ENCODE measurements at places on chromosomes 1 and 21. TPM values are rescaled to one million over a fixed set of nuclear protein-coding genes. Genes with fewer than 3 reads are reported as not detected.

DNA sequence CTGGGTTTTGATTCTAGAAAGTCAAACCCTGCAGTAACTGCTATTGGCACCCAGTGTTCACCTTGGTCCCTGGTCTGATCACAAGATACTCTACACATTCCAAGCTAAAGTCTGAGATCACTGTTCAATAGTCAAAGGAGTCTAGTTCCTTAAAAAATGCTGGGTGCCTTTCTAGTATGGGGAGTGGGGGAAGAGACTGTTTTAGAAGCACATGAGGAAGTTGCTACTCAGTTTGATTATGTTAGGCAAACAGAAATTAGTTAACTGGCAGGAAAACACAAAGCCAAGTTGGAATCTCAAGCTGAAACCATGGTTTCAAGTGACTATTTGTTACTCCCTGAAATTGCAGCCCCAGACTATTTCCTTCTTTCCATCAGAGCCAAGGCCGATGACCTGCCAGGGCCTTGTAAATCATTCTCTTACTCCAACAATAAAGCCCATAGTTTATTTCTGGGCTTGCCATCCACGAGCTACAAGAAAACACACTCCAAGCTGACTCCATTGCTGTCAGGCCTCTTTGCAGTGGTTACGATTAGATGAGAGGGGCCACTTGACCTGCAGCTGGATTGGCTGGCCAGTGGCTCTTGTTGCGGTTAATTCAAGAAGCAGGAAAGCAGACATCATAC, 21.1 kb upstream of the VTCN1 start:
- DNase-seq: no peak

- DNase-seq: no peak
Observed at GRCh38 chr1:231442735-231443134, 20.6 kb upstream of the EGLN1 start.

GRCh38 chr1:50214717-50215116, 106.0 kb downstream of the ELAVL4 start:
- no peak for DNase-seq

DNA sequence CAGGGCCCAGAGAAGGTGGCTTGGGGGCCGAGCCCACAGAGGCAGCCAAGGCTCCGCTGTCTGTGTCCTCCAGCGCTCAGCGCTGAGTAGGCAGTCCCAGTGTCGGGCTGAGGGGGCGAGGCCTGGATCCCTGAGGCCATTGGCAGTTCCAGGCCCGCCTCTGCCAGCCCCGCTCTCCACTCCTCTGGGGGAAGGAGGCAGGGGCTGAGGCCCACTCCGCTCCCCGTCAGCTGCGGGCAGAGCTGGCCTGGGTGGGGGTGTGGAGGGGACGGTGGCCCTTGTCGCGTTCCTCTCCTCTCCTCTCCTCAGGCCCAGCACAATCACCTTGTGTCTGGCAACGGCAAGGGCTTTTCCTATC, 132.8 kb downstream of the CASZ1 start:
- no peak for DNase-seq

- no peak for DNase-seq
Observed at GRCh38 chr1:110645211-110645610, 29.5 kb downstream of the KCNA3 start.

- no peak for DNase-seq
Observed at GRCh38 chr1:78980511-78980910, 26.0 kb downstream of the ADGRL4 start.

- no peak for DNase-seq
Observed at GRCh38 chr1:18108299-18109057, 880 bp downstream of the IGSF21 start.

DNA sequence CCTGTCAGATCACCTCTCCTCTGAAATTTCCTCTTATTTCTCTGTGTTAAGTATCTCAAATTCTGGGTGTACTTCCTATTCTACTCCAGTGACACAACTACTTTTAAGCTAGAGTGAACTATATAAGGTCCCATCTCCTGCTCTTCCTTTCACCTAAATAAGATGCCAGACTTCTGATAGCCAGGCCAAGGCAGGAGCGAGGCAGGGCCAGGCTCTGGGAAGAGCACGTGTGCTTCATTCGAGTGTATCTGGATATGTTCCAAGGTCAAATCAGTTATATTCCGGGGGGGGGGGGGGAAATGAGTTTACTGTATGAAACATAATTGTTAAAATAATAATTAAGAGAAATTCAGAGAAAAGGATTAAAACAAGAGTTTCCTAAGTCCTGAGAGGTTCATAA, 60.1 kb downstream of the LRRC71 start:
- DNase-seq: no peak

DNA sequence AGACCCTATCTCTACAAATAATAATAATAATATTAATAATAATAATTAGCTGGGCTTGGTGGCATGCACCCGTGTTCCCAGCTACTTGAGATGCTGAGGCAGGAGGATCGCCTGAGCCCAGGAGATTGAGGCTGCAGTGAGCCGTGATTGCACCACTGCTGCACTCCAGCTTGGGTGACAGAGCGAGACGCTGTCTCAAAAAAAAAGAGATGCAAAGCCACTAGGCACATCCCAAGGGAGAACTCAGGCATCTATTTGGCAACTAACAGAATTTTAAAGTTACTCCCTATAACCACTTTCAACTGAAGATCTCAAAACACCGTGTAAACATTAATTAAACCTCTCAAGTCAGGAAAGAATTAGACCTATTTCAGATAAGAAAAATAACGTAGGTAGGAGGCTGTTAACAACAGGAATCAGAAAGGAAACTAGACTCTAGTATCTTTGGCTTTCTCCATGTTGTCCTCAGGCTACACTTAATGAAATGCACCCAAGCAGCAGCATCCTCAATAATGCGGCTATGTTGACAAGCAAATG, 3.7 kb downstream of the RNF19B start:
- no peak for DNase-seq

DNA sequence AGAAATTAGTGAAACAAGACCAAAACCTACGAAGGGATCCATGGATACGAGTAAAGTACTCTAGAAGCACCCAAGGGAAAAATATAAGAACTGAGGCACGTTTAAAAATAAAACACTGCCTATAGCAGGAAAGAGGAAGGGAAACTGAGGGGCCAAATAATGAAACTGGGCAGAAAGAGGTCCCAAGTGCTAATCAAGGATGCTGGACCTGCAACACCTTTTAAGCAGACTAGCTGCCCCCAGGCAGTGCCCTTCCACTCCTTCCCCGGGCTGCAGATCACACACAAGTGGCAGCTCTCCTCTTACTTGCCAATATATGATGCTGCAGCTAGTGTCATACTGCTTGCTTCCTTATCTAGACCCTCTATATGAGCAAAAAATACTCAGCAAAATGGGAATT, 7.6 kb upstream of the OTUD7B start:
- no peak for DNase-seq

GRCh38 chr1:43974443-43975248, at the start of gene ATP6V0B:
TSS of gene ATP6V0B (plus strand) at chr1:43974960. CDS start at chr1:43975041, 81 bp downstream.
- DNase-seq: peak; percentile 99

DNA sequence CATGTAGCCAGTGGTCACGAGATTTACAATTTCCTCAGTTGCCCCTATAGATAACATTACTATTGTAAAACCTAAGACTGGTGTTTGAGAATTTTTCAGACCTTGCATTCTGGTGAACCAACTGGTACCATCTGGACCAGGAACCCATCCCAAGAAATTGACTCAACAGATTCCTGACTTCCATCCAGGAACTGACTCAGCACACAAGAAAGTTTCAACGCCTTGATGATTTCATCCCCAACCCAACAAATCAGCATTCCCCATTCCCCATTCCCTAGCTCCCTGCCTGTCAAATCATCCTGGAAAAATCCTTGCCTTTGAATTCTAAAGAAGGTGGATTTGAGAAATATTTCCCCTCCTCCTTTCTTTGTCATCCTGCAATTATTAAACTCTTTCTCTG, 529.8 kb upstream of the PRMT6 start:
- DNase-seq: no peak

DNA sequence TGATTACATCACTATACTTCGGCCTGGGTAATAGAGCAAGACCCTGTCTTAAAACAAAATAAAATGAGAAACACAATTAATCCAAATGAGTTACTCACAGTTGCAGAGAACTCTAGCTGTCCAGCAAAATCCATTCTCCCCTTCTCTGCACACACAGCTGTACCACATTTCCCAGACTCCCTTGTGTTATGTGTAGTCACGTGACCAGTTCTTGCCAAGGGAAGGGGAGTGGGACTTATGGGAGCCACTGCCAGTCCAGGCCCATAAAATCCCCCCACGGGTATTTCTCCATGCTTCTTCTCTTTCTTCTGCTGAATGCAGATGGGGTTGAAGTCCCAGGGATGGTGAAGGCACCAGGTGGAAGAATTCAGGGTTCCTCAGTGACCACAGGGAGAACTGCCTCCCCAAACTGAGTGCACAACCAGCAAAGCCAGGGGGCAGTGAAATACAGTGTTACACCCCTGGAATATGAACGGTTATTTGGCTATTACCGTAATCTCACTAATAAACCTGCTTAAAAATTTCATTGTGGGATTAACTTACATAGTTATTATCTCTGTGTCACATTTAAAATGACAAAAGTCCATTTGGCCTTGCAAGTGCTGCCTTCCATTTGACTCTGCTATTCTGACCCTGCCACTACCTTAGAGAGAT, 85.6 kb upstream of the FMN2 start:
- no peak for DNase-seq

DNA sequence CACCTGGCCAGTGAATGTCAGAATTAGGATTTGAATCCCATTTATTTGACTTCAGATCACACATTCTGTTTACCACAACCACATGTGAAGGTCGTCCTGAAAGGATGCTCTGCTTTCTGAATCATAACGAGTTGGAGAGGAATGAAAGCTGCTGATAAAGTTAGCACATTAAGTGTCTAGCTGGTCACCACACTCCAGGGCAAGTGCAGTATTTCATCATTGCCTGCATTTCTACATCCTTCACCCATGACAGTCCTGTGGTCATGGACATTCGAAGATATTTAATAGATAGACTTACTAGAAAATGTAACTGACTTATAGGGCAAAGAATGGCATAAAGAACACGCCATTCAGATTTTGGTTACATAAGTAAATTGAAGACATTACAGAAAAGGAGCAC, 52.7 kb upstream of the ST6GALNAC3 start:
- DNase-seq: no peak

SLC25A34 gene
- 1.4 TPM for total RNA-seq

CYP2J2 gene
- total RNA-seq: 21.8 TPM

TNFSF4 gene
- 0.08 TPM for total RNA-seq

FASLG gene
- not detected for total RNA-seq

ILDR2 gene
- total RNA-seq: 0.29 TPM

LRRC8C gene
- 6.2 TPM for total RNA-seq

LAMC2 gene
- total RNA-seq: 29.6 TPM

APOBEC4 gene
- total RNA-seq: not detected

UBXN10 gene
- total RNA-seq: not detected

LRRC53 gene
- total RNA-seq: not detected

MFAP2 gene
- total RNA-seq: 16.0 TPM

All from lower leg skin (tissue), 4 donors.